ENCODE measurements at places on chromosomes 1 and 21. TPM values are rescaled to one million over a fixed set of nuclear protein-coding genes. Genes with fewer than 3 reads are reported as not detected.

DNA sequence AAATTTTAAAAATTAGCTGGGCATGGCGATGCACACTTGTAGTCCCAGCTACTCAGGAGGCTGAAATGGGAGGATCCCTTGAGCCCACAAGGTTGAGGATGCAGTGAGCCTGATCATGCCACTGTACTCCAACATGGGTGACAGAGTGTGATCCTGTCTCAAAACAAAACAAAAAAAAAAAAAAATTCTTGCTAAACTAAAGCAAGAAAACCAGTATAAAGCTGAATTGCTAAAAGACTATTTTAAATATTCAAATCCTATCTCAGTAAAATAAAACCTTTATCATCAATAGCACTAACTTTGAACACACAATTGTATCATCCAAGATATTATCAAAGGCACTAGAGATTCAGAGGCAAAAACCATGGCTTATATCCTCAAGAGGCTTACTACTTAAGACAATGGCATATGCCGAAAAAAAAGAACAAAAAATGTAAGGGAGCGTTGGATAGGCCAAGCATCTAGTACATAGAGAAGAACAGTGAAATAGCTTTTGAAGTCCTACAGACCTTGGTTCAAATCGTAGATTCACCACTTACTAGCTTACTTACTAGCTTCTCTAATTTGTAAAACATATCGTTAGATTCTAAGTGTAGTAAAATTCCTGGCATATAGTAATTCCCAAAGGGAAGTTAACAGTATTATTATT, 3.6 kb downstream of the EPS15 start:
- no peak for DNase-seq

DNA sequence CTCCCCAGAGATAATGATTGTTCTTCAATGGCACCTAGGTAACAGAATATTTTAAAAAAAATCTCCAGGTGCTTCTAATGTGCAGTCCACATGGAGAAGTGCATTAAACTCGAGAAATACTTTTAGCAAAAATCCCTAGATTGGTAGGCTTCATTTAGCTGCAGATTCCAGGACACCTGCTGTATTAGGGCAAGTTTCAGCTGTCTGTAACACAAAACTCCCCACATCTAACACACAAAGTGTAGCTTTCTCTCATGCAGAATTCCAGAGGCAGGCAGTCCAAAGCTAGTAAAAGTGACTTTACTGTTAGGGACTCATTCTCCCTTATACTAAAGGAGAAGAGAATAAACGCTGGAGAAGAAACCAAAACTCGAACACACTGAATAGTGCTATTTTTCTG, 1414.3 kb upstream of the B3GALT2 start:
- DNase-seq: no peak

GRCh38 chr1:44713321-44713781, 17.6 kb downstream of the RNU5D-1 start:
- no peak for DNase-seq

The HORMAD1 gene
- total RNA-seq: not detected

The SLC44A3 gene
- total RNA-seq: 6.5 TPM

The GUCA2A gene
- total RNA-seq: not detected

The ST6GALNAC5 gene
- total RNA-seq: 0.46 TPM

Data from Right ventricle myocardium inferior (tissue), 1 donor.